Aorta (tissue), 5 donors: ENCODE measurements at places on chromosomes 5 and 9. TPM values are rescaled to one million over a fixed set of nuclear protein-coding genes. Genes with fewer than 3 reads are reported as not detected.

Gene PCDHGA12
- 0.75 TPM for polyA plus RNA-seq

Gene DMXL1
- polyA plus RNA-seq, result 17.8 TPM

Gene SPACA9
- 7.9 TPM for polyA plus RNA-seq

Gene CORO2A
- polyA plus RNA-seq, result 8.3 TPM

Gene PCDHB2
- 2.6 TPM for polyA plus RNA-seq

Gene TEK
- polyA plus RNA-seq, result 1.5 TPM

Gene FBN2
- polyA plus RNA-seq, result not detected

Gene CD274
- polyA plus RNA-seq, result 1.9 TPM

Gene ARID3C
- not detected for polyA plus RNA-seq

Gene SLC6A7
- polyA plus RNA-seq, result 0.41 TPM

Gene ADAMTS12
- polyA plus RNA-seq, result 0.50 TPM

Gene SOHLH1
- polyA plus RNA-seq, result not detected

Gene MATR3
- polyA plus RNA-seq, result 104 TPM

Gene FBXO10
- polyA plus RNA-seq, result 0.38 TPM

Gene TBCA
- polyA plus RNA-seq, result 194 TPM

Gene GFI1B
- polyA plus RNA-seq, result not detected

Gene CARTPT
- 0.51 TPM for polyA plus RNA-seq

Gene PCDHGA2
- polyA plus RNA-seq, result 4.2 TPM

Gene IFNA13
- not detected for polyA plus RNA-seq

Gene ARRDC3
- polyA plus RNA-seq, result 11.4 TPM

Gene NME5
- polyA plus RNA-seq, result 2.6 TPM

Gene NDST1
- polyA plus RNA-seq, result 10.4 TPM

Gene NELFB
- 47.9 TPM for polyA plus RNA-seq
